NCI-H460 (cell line): ENCODE measurements at places on chromosomes 13 and 19. TPM values are rescaled to one million over a fixed set of nuclear protein-coding genes. Genes with fewer than 3 reads are reported as not detected.

DNA sequence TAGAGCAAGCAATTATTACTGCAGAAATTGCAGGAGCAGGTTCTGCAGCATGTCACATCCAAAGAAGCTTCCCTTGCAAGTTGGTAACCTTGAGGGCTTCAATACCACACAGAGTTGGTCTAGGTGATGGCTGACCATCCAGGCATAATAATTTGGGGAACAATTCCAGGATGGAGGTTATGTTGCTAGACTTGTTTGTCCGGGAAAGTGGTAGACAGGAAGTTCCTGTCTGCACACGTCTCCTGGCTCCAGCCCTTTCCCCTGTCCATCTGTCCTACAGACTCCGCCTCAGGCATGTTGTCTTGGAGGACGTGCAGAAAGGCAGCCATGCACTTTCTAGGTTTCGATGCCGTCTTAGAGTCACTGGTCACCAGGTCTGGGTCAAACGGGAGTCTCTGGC lies 26.0 kb downstream of the DPRX start:
- DNase-seq = no peak

DNA sequence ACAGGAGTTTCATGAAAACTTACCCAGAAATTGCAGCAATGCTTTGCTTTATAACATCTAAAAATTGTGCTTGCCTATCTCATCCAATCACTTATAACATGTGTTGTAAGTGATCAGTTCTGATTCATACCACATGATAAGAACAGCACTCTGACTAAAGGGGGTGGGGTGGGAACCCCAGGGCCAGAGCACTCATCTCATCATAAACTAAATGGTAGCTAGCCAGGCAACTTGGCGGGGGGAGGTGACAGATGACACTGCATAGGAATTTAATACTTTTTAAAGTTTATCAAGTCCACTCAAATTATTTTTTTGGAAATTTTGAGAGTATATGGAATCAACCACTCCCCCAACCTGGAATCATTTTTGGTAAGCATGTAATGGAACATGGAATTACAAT lies 42.1 kb downstream of the FOXO1 start:
- no peak for DNase-seq

GRCh38 chr19:5567970-5568407 lies 236 bp upstream of the TINCR start:
- no peak for DNase-seq

GRCh38 chr19:17264641-17264979 lies at the start of gene USHBP1:
USHBP1 (minus strand) TSS chr19:17264745; CDS start chr19:17264299, 446 bp downstream.
- no peak for DNase-seq

- no peak for DNase-seq
Observed at GRCh38 chr13:43196750-43197370, 173.5 kb downstream of the DNAJC15 start.

DNA sequence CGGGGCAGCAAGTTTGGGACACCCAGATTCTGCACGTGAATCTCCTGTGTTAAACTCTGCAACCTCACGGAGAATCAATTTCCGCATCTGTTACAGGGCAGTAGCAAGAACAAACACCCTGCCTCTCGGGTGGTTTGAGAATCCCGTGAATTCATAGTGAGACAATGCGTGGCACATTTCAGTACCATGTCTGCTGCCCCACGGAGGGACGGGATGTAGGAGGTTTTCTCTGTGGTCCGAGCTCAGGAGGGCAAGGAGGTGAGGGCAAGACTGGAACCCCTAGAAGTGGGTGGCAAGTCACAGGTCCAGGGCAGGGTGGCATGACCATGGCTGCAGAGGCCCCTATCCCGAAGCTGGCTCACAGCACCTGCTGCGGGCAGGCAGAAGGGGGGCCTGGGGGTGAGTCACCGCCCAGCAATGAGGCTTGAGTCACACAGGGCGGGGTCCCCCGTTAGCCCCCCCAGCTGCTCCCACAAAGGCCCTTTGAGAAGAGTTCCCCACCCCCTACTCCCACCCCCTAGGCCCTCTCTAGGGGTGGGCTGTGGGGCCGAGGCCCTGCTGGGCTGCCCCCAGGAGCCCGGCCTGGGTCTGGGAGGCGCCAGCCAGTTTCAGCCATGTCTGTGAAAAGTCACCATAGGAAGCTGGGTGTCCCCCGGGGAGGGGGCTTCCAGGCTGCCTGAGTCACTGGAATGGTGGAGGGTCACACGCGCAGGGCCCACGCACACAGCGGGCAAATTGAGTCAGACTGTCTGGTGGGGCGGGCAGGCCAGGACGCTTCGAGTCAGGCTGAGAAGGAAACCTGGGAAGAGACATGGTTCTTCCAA lies 25.8 kb upstream of the NANOS3 start:
- DNase-seq = peak; percentile 82

GRCh38 chr13:44110091-44110621 lies 230.5 kb downstream of the LACC1 start:
- no peak for DNase-seq

GRCh38 chr19:294341-294945 lies 3.2 kb upstream of the PLPP2 start:
- DNase-seq = no peak

DNA sequence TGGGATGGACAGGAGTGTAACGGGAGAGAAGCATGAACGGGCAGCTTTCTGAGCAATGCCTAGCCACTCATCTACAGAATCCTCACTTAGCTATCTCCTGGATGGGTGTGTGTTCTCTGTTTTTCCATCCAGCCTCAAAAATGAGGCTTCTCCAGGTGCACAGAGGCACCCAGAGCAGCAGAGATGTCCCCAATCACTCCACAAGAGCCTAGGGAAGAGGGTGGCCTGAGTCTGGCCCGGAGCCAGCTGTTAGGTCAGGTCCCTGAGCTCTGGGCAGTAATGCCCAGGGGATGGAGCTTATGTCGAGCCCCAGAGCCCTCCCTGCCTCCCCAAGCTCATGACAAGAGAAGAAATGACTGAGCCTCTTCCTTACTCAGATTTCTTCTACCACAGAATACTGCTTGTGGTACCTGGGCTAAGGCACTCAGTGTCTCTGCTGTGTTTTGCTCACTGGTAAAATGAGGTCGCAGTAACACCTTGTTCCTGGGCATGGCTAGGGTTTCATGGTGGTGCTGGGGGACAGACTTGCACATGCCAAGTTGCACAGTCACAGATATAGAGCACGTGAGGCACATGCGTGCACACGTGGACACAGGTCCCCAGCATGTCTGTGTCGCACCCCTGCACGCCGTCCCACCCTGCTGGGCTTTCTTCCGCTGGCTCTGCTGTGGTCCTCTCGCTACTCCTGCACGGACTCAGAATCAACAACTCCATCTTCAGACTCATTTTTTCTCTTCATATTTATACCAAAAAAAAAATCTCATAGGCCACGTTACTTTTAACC lies 86.6 kb upstream of the SOX1 start:
- DNase-seq = no peak

GRCh38 chr13:106311004-106311403 lies 224.5 kb downstream of the EFNB2 start:
- no peak for DNase-seq

DNA sequence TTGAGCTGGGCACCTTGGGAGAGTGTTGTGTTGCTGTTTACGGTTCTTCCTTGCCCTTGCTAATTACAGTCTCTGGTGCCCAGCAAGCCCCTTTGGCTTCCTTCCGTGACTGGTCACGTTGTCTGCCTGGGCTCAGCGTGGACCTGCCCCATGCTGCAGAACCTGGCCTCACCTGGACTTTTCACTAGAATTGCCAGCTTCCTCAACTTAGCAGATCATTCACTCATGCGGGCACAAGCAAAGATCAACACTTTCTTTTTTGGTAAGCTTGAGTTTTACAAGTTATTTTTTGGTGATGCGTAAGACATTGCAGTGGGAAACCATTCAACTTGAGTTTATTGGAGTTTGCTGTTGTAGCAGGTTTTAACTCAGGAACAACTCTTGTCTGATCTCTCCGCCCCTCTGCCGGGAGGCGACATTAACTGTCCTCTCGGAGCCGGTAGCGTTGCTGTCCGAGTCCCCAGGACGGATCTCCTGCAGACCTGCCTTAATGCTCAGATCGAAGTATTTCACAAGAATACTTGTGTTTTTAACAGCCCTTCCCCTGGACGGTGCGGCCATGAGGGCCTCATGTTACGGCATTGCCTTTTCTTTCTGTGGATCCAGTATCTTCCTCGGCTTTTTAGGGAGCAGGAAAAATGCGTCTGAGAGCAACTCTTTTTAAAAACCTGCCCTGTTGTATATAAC lies 15.7 kb upstream of the TEX29 start:
- no peak for DNase-seq

Gene TRIM28
- total RNA-seq = 246 and 252 TPM in 2 replicates

Gene ZSWIM9
- 1.3 and 1.5 TPM in 2 replicates for total RNA-seq

Gene UGGT2
- 42.0 and 44.4 TPM in 2 replicates for total RNA-seq

Gene KLK1
- total RNA-seq = 0.40 and 0.64 TPM in 2 replicates
